ENCODE measurements at places on chromosomes 7 and 10.

- DNase-seq = no peak
Measured at GRCh38 chr7:141377906-141378305, 173.3 kb upstream of the AGK start.

GRCh38 chr10:106442223-106442622, 722.3 kb downstream of the SORCS1 start:
- DNase-seq = no peak

DNA sequence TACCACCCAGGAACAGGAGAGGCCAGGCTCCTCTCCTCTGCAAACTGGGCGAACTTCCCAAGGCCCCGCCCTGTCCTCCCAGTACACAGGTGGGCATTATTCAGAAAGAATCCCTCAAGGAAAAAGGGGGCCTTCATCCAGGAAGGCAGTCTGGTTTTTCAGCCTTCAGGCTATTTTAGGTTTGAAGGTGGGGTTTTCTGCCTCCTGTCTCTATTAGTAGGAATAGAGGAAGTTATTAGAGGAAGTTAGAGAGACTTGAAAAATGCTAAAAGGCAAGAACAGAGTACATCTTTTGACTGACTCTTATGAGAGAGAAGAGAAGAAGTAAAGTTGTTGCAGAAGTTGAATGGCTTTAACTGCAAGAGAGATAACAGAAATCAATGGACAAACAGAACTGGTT, 250.9 kb upstream of the SORCS1 start:
- no peak for DNase-seq

GRCh38 chr7:28418311-28418710, 6.0 kb downstream of the CREB5 start:
- no peak for DNase-seq

GRCh38 chr7:56483861-56484550, 367.8 kb upstream of the NUPR2 start:
- no peak for DNase-seq

DNA sequence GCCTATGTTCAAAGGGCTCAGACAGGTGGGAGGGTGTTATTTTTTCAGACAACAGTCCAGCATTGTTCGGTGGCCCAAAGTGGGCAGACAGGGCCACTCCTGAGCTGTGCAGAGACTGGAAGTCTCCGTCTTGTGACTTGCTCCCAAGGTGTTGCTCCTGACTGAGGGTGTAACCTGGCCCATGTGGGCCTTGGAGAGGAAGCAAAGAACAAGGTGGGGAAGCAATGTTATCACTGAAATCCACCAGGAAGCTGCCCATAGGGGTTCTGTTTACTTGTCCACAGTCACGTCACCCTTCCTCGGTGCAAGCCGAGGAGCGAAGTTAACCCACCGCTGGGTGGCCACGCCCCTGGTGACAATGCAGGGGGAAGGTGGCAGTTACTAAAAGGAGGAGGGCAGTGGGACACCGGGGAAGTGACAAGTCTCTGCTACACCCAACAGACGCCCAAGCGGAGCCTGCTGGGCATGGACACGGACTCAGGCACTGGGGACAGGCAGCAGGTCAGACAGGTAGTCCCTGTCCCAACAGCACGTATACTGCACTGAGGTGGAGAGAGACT, 311.6 kb upstream of the MKI67 start:
- no peak for DNase-seq

DNA sequence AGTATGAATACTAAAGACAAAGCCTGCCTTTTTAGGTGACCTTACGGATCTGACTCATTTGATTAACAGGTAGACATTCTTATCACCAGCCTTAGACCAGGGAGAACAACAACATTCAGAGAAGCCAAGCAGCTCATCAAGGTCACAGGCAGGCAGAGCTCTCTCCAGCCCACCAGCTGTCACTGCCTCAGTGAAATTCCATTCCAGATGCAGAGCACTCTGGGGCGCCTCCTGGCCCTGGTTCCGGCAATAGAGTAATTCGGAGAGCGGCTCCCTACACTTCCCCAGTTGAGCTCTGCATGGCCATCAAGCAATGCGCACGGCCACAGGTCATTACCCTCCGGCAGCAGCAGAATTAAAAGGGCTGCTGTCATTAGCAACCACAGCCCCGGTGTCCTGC, 164.7 kb downstream of the TCERG1L start:
- no peak for DNase-seq

- no peak for DNase-seq
Measured at GRCh38 chr7:16431646-16432424, 10.5 kb upstream of the CRPPA start.

GRCh38 chr7:135414850-135415439, 95.0 kb downstream of the CNOT4 start:
- no peak for DNase-seq

Data from ureter (tissue), 1 donor.